Left forelimb (tissue), 1 donor: ENCODE measurements at places on chromosomes 11 and 22.

GRCh38 chr11:9757809-9758636 is 94.1 kb downstream of the SWAP70 start:
- DNase-seq = peak; percentile 89

DNA sequence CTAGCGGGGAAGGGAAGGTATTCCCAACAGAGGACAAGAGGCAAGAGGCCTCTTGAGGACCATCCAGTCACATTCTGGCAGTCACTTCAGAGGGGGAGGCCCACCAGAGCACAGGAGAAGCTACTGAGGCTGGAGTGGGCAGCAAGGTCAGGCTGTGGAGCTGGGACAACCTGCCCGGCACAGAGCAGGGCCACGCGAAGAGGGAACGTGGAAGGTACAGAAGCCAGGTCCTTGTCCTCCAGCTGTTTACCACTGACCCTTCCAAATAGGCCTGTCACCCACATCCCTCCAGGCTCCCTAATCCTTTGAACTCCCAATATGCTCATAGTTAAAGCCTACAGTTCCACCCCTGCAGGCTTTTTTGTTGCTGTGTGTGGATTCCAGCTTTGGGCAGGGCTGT is 76.9 kb downstream of the IGLL1 start:
- DNase-seq = no peak

DNA sequence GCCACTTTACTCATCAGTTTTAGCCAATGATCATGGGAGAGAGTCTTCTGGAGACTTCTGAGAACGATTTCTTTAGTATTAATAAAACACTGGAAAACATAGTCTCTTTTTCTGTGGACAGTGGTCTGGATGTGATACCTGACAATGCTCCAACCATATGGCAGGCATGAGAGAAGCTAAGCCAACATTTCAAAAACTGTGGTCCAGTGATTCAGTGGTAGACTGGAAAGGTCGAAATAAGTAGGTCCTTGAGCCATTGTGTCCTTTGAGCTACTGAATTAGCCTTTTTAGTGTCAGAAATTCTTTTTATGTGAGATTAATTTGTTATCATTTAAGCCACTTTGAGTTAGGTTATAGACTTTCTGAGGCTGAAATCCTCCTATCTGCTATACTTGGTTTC is 197.7 kb upstream of the CTSC start:
- no peak for DNase-seq

DNA sequence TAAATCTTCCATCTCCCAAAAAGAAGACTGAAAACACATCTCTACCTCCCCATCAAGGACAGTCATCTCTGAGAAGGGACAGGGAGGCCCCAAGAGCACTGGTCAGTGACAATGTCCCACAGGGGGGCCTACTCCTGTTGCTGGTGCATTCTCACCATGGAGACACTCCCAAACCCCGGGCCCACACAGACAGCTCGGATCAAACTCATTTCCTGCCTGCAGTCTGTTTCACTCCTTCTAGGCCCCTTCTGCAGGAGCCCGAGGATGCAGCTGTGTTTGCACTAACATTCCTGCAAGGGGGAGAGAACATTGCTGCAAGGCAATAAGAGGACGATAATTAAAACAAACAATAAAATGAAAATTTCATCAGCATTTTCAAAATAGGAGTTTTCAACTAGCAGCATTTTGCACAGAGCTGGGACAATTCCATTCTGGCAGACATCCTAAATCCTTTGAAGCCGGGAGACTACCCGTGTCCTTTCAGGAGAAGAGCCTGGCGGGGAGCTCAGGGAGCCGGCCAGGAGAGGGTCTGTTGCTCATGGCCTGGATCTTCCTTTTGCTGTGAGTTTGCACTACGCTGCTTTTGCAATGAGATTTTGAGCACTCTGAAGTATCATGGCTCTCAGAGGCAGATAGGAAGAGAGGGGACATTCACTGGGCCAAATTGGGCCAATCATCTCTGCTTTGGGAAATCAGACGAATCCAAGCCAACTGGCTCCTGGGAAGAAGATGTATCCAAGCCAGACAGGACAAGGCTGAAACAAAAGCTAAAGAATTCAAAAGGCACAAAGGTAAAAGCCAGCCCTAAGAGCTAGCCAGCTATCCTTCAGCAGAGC is 33.2 kb downstream of the SPATA19 start:
- DNase-seq = no peak

DNA sequence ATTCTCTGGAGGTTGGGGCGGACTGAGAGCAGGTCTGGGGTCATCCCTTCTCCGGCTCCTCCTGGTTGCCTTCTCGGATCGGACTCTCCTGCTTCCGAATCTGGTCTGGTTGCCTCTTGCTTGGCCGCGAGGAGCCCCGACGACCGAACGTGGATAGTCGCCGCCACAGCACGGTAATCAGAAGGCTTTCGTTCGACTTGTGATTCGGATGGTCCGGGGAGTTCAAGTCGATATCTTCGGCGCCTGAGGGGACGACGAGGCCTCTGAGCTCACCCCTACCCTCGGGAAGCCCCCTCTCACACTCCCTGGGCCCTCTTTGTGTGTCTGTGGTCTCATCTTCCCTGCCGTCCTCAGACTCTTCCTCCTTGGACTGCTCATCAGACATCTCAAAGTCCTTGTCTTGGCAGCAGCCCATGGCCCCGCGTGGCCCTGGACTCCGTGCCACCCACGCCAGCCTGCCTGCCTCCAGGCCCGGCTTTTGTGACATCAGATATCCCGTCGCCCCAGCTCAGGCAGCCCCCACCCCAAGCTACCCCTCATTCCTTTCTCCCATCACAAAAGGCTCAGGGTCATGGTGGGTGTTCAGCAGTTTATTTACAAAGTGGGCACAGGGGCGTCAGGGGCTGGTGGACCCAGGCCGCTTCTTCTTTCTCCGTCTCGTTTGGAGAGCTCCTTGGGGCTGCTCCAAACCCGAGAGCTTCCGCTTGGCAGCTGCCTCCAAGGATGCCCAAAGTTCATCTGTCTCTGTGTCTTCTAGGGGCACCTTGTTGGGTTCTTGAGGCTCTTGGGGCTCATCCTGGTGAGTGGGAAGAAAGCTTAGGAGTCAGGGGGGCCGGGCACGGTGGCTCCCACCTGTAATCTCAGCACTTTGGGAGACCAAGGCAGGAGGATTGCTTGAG is at the start of gene TEX54:
TEX54 (minus strand) TSS at position 506 of the 899 bp plus-strand sequence.
- DNase-seq = no peak

GRCh38 chr22:30001459-30001858 is 78.8 kb upstream of the HORMAD2 start:
- no peak for DNase-seq

- DNase-seq = no peak
Measured at GRCh38 chr11:116373104-116373944, 399.5 kb downstream of the BUD13 start.

DNA sequence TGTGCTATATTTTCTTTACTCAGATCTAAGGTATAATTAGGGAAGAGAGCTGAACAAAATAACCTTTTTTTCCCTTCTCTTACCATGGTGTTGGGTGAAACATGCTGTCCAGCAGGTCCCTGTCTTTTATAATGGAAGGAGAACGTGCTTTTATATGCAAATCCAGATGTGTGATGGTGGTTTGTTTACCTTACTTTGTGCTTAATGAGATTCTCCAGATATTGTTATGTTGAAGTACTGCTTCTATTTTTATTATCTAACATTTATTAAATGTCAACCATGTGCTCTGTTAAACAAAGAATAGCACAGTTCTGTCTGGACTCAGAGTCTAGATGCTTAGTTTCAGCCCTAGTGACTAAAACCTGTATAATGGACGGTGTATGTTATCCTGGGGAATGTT is 10.1 kb upstream of the GRIK4 start:
- no peak for DNase-seq

GRCh38 chr22:23242473-23243001 is 62.2 kb downstream of the BCR start:
- DNase-seq = no peak

DNA sequence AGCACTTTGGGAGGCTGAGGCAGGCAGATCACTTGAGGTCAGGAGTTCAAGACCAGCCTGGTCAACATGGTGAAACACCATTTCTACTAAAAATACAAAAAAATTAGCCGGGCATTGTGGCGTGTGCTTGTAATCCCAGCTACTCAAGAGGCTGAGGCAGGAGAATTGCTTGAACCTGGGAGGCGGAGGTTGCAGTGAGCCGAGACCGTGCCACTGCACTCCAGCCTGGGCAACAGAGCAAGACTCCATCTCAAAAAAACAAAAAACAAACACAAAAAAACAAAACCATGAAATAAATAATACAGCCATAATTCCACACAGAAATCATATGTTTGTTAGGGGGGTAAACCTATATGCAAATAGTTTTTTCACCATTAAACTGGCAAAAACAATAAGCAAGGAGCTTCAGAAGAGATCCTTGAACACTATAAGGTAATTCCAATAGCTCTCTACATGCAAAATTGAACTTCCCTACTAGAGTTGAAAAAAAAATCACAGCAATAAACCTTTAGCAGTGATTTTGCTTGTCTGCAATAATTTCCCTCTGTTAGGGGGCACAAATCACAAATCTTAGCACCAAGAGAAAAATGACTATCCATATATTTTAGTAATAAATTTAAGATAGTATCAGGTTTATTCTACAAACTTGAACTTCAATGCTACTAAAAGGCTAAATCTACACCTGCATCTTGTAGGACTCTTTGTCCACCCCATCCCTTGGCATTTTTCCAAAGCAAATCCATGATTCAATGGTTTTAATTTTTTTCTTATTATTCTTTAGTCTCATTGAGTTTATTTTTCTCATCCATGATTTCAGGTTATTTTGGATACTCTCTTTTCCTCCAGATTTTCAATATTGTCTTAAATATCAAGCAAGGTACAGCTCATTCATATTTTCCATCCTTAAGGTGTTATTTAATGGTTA is 3.9 kb downstream of the CSTF3 start:
- no peak for DNase-seq

- DNase-seq = no peak
Measured at GRCh38 chr11:45264839-45265515, 21.2 kb downstream of the SYT13 start.

DNA sequence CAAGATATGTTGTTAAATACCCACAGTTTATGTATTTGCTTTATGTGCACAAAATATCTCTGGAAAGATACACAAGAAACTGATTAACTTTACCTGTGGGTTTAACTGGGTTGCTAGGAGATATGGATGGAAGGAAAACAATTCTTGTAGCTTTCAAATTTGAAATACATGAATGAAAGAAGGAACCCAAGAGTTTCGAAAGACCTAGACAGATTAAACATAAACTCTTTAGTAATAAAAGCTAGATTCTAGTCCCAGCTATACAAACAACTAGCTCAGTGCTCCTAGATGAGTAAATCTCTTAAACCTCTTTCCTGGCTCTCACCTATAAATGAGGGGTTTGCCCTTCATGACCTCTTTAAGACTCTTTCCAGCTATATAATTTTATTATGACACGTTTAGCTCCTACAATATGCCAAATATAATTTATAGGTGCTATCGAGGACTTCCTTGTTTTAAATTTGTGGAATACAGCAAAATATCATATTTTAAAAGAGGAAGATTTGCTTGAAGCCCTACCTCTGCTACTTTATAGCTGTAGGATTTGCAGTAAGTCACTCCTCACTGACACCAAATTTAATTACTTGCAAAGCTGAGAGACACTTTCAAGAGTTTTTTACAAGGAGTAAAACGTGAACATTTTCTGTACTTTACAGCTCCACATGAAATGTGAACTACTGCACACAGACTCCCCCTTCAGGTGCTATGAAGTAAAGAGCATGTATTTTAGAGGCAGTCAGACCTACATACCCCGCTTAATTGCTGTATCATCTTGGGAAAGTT is 50.7 kb downstream of the RRAS2 start:
- DNase-seq = no peak
